Progenitor cell of endocrine pancreas (in vitro differentiated cells): ENCODE measurements at places on chromosomes 7 and 10.

GRCh38 chr10:114698271-114699061 lies 40.4 kb upstream of the ABLIM1 start:
- H3K27ac ChIP-seq = no peak overlapping the region
- no peak for DNase-seq
- H3K4me3 ChIP-seq = no peak overlapping the region
- H3K36me3 ChIP-seq = no peaks in the 10 kb centered on the region

DNA sequence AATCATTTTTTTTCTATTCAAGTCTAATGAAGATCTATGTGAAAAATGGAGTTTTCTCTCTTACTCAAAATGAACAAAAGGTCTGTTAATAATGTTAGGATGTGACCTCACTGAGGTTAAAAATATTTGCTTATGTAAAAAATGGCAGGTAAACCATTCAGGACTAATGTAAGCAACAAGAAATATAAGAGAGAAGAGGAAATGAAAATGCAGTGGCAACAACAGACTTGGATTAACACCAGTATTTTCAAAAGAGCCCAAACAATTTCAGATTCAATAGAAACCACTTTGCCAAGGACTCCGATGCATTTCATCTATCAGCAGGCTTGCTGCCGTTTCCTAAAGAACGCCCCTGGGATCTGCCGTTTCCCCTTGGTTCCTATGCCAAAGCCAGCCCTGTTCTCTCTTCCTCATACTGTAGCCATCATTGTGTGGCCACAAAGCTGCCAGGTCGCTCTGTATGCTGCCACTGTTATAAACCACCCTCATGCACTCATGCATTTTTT lies 66.4 kb downstream of the MTURN start:
- H3K36me3 ChIP-seq = peaks cover 9% of the 10 kb centered on the region
- H3K27me3 ChIP-seq = no peaks in the 10 kb centered on the region
- H3K27ac ChIP-seq = no peak overlapping the region

- H3K27ac ChIP-seq = no peak overlapping the region
- H3K27me3 ChIP-seq = peaks cover 3% of the 10 kb centered on the region
- DNase-seq = no peak
- H3K36me3 ChIP-seq = no peaks in the 10 kb centered on the region
- no peaks in the 10 kb centered on the region for H3K4me1 ChIP-seq
- no peak overlapping the region for H3K4me3 ChIP-seq
Observed at GRCh38 chr7:137585591-137585990, 242.1 kb upstream of the PTN start.

GRCh38 chr10:47374611-47375536 lies 9.2 kb downstream of the ZNF488 start:
- no peak overlapping the region for H3K4me3 ChIP-seq
- H3K4me1 ChIP-seq = peaks cover 6% of the 10 kb centered on the region
- no peak overlapping the region for H3K27ac ChIP-seq
- H3K27me3 ChIP-seq = peaks cover 31% of the 10 kb centered on the region
- no peaks in the 10 kb centered on the region for H3K36me3 ChIP-seq
- DNase-seq = no peak

- H3K27me3 ChIP-seq = no peaks in the 10 kb centered on the region
- no peak for DNase-seq
- no peak overlapping the region for H3K4me3 ChIP-seq
- no peak overlapping the region for H3K27ac ChIP-seq
- H3K36me3 ChIP-seq = no peaks in the 10 kb centered on the region
Observed at GRCh38 chr10:3616880-3617279, 168.1 kb downstream of the KLF6 start.

DNA sequence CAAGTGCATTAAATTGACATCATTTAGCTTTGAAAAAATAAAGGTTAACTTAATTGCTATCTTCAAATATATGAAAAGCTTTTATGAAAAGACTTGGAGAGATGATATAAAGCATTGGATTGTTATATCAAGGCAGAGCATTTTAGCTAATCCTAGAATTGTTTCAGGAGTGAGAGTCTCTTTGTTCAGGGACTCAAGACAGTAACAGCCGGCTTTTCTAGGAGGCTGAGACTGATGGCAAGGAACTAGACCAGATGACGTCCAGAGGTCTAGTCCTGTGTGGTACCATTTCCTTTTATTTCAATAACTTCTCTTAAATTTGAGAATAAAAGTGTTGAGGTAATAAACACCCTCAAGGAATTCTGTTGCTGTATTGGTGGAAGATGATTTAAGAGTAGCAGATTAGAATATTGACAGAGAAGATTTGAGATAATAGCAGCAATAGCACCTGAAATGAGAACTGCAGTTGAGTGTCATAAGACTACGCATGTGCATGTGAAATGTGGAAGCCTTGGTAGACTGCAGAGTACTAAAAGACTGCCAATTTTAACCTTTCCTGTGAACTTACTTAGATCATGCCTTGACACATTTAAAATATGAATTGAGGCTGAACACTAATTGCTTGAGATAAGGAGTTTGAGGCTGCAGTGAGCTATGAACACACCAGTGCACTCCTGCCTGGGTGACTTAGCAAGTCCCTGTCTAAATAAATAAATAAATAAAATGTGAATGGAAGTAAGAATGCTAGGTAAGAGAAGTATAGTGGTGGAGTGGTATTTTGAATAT lies 79.6 kb downstream of the ZNRF2 start:
- H3K36me3 ChIP-seq = no peaks in the 10 kb centered on the region
- no peak overlapping the region for H3K27ac ChIP-seq
- no peaks in the 10 kb centered on the region for H3K27me3 ChIP-seq
- DNase-seq = no peak

GRCh38 chr7:15446280-15446679 lies 115.5 kb downstream of the AGMO start:
- no peak overlapping the region for H3K4me3 ChIP-seq
- no peaks in the 10 kb centered on the region for H3K27me3 ChIP-seq
- peaks cover 2% of the 10 kb centered on the region for H3K4me1 ChIP-seq
- no peak for DNase-seq
- H3K36me3 ChIP-seq = no peaks in the 10 kb centered on the region
- no peak overlapping the region for H3K27ac ChIP-seq
